ENCODE measurements at places on chromosomes 7 and 10.

DNA sequence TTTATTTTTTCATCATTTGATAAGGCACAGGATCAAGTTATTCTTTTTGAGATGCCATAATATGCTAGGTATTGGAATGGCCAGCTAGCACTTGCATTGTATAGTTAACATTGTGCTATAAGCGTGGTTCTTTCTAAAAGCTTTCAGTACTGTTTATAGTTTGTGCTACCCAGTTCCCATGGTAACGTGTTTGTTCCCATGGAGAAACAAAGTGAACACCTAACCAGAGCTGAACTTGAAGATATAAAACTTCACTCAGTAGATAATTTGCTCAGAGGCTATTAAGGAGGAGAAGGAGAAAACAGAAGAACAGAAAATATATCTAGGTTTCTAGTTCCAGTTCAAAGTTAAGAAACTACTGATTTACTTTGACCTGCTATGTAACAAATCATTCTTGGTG lies 23.6 kb upstream of the ITGB8 start:
- no peak for DNase-seq

DNA sequence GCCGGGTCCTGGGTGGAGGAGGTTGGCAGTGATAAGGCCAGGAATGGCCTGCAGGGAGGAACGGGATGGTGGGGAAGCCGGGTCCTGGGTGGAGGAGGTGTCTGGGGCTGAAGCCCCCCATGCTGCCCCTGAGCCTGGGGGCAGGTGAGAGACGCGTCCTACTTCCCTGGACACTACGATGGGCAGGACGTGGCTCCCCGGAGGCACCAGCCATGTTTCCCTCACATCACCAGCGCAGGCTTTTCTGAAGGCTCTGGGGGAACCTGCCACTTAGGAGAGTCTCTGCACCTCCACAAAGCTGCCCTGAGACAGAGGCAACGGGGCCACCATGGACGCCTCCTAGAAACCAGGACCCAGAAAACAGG lies 324.8 kb downstream of the DNAJB6 start:
- DNase-seq = no peak

- DNase-seq = no peak
Observed at GRCh38 chr10:33335801-33336581, 1.5 kb upstream of the NRP1 start.

- DNase-seq = no peak
Observed at GRCh38 chr7:46545790-46546189, 624.7 kb upstream of the IGFBP3 start.

DNA sequence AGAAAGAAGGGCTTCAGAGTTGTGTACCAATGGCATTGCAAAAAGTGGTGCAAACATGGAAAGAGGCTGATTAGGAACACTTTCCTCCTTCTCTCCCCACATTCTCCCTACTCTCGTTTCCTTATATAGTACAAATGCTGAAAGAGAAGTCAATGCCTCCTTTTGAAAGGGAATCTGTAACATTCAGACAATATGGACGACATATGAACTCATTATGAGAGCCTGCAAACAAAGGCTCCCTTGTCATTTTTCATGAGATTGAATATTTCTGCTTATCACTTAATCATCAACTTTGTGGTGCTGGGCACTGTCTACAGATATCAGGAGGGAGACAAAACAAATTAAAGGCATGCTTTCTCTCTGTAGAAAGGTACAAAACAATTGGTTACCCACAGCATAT lies 437.1 kb upstream of the PHF14 start:
- no peak for DNase-seq

DNA sequence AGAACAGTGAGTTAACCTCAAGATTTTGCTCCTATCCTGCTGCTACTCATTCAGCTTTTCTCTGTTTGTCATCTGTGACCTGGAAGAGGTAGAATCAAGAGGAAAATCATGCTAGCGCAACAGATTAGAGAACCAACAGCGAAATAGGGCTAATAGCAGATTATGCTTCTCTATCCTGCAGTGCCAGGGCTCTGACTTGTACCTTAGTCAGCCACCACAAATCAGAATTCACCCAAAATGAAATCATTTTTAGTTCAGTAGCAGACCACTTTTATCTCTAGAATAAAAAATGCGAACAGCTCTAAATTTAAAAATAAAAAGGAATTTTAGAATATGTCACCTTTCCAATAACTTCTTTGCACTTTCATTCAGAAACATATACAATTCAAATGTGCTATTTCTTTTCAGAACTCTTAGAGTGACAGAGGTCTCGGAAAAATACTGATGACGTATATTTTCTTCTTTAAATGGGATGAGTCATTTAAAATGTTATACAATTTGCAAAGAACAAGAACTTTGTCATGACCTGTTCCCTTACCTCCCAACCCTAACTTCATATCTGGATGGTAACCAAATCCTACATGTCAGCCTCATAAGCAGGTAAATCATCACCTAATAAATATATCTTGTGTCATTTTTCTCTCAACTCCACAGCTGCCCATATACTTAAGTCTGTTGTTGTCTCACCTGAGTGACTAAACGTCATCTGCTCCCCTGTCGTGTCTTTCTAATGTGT lies 896.4 kb downstream of the PCDH15 start:
- no peak for DNase-seq

- no peak for DNase-seq
Observed at GRCh38 chr10:127943336-127943910, 36.5 kb downstream of the PTPRE start.

- no peak for DNase-seq
Observed at GRCh38 chr10:89921403-89921802, 220.0 kb downstream of the KIF20B start.

DNA sequence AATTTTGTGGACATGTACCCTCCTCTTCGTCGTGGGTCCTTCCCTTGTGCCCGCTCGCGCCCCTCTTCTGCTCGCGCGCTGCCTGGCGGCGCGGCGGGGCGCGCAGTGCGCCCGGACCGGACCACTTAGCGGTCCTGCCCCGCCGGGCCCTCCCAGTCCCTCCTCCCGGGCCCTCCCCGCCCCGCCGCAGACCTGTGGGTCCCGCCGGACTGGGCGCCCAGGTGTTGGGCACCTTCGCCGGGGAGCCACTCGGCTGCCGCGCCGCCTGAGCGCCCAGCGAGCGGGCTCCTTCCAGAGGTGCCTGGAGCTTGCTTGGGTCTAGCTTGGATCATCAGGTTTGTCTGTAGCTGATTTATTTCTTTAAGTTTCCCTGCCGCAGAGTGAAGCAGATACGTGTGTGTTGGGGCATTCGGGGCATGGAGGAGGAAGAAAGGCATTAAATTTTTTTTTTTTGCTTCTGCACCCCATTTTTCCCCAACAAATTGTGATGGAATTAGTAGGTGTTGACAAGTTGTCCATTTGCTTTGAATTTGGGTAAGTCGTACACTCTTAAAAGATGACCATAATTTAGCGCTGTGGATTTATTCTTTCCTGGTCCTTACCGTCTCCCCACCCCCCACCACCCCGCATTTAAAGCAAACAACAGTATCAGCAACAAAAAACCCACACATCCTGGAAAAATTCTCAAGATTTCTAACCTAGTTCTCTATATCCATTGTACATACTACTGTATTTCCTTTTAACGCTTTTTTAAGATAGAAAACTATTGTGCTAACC lies 905 bp downstream of the C1GALT1 start:
- no peak for DNase-seq

DNA sequence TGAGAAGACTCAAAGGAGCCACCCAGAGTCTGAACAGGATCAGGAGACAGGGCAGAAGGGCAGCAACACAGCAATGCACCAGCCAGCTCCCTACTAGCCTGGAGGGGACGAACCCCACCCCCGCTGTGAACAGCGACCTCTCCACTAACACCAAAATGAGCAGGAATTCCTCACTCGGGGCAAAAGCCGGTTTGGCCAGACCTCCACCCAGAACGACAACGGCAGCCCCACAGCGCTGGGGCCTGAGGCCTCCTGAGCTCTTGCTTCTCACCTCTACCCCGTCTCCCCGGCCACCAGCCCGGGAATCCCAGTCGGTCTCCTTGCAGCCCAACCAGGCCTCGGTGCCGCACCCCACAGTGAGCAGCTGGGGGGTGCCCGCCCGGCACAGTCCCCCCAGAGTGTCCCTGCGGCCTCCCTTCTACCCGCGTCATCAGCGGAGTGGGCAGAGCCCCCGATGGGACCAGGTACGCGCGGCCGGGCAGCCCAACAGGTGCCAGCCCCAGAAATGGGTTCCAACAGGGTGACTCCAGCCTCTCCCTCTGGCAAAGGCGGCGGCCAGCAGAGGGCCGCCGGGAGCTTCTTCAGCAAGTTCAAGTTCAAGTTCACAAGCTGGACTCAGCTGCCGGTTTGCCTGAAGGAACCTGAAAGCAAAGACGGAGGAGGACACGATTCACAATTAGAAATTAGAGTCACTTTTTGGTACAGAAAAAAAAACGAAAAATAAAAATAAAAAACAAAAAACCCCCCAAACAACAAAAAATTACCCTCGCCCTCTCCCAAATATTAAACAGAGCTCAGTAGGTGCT lies 129.0 kb downstream of the MARCHF5 start:
- no peak for DNase-seq

GRCh38 chr7:122643250-122643649 lies 55.7 kb downstream of the RNF133 start:
- DNase-seq = no peak

Data from BJ (cell line).